CD4-positive, alpha-beta T cell treated with Interleukin-12 subunit alpha and Interleukin-12 subunit beta, for 1 hour (primary cell): ENCODE measurements at places on chromosomes 2 and 18.

- peak; percentile 69 for DNase-seq
Observed at GRCh38 chr2:60998628-60999545, 18.6 kb upstream of the PEX13 start.

DNA sequence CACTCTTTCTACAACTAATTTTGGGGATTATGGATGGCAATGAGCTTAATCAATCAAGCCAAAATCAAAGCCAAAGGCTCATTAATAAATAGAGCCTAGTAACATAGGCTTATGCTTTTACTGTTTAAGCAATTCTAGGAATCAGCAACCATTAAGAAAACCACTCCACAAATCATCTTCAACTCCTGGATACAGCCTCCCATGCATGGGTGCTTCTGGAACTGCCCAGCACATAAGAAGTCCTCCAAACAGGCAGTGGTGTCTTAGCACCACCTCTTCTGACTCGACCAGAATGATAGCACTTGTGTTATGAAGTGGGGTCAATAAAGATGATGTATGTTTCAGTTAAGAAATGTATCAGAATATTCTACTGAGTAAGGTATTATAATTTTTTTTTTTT lies 104.4 kb upstream of the SERPINE2 start:
- no peak for DNase-seq

- no peak for DNase-seq
Observed at GRCh38 chr2:149715005-149715592, 127.5 kb upstream of the MMADHC start.

GRCh38 chr2:241911551-241911950 lies 42.0 kb downstream of the RTP5 start:
- DNase-seq = no peak

DNA sequence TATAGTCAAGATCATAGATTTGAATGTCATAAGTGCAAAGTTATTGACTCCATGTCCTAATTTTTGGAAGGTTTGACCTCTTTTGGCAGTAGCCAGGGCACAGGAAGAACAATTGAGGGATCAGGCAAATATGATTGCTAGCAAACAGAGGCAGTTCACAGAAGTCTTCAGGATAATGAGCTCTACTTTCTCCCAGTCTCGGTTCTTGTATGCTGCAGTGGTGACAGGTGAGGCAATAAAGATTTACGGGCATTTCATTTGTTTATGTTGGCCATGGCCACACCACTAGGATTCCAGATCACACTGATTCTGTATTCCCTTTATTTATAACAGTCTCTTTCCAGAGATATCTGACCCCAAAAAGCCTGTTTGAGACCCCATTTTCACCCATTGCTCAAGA lies 137.5 kb downstream of the UBR3 start:
- no peak for DNase-seq

DNA sequence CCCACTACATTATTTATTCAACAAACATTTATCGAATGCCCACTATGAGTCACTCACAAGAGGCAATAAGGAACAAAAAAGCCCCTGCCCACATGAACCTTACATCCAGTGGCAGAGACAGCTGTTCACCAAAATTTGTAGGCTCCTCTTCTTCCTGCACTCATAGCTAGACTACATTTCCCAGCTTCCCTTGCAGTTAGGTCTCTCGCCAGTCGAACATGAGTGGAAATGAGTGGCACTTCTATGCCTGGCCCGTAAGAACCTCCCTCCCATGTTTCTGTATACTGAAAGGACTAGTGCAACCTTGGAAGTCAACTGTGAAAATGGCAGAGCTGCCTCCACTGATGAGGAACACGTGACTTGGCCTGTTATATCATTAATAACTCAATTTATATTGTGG lies 19.4 kb upstream of the NCOA1 start:
- DNase-seq = no peak

GRCh38 chr2:240985881-240986786 lies 12.3 kb upstream of the SNED1 start:
- no peak for DNase-seq

GRCh38 chr2:222939208-222939856 lies 78.5 kb downstream of the ACSL3 start:
- peak; percentile 58 for DNase-seq

GRCh38 chr2:100692381-100692780 lies 127.6 kb upstream of the NPAS2 start:
- DNase-seq = no peak

DNA sequence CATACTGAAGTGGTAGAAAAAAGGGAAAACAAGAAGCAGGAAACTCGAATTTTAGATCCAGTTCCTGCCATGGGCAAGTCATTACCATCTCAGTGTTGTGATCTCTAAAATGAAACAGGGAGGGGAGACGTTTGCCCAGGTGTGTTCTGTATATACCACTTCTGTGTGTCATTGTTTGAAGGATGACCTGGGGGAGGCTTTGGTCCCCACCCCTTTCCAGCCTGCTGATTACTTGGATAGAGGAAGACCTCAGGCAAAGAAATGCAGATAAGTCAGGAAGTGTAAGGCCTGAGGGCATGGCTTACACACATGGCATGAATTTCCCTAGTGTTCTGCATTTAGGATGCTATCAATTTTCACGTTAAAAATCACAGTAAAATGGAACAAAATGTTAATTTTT lies 205.2 kb upstream of the CXCR4 start:
- no peak for DNase-seq

GRCh38 chr2:33791625-33792024 lies 192.5 kb upstream of the FAM98A start:
- no peak for DNase-seq
